Activated T-helper 1 cell treated with anti-CD3 and anti-CD28 coated beads, Interleukin-2, amount 50 U/mL, for 16 hours (primary cell): ENCODE measurements at places on chromosomes 6 and 20.

GRCh38 chr6:7218406-7218988, 94.5 kb downstream of the SSR1 start:
- DNase-seq = no peak

DNA sequence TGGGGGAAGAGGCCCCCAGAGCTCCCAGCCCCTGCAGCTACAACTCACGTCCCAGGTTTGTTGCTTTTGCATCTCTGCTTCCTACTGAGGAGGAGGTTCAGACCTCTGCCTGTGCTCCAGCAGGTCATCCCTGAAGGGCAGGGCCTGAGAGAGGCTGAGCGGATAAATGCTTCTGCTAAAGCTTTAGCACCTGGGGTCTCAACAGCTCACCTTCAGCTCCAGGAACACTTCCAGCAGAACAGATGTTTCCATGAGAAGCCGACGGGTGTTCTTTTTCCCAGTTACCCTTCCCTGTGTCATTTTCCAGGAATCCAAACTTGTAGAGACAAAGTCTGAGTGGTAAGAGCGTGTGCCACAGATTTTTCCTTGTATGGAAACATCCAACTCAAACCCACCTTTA, 208.8 kb downstream of the TBC1D7 start:
- no peak for DNase-seq

GRCh38 chr6:1739680-1740079, 130.0 kb downstream of the FOXC1 start:
- no peak for DNase-seq

DNA sequence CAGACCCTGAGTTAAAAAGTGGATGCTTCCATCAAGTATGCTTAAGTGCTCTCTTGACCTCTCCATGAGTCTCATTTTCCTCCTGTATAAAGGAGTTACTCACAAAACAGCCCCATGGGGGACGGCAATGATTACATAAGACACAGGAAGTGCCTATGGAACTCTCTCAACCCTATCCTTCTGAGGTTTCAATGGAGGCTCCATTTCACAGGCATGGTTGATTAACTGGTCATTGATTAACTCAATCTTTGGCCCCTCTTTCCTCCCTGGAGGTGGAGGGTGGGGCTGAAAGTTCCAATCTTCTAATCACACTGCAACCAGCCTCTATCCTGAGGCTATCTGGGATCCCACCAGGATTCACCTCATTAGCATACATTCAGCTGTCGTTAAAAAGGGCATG, 29.3 kb downstream of the CST8 start:
- DNase-seq = no peak

- no peak for DNase-seq
These were observed 471.3 kb upstream of the NRSN1 start for GRCh38 chr6:23654745-23655144.

GRCh38 chr6:113570161-113570560, 287.0 kb upstream of the MARCKS start:
- no peak for DNase-seq

- DNase-seq = no peak
These were observed 43.6 kb downstream of the FBXL4 start for GRCh38 chr6:98904096-98904495.

DNA sequence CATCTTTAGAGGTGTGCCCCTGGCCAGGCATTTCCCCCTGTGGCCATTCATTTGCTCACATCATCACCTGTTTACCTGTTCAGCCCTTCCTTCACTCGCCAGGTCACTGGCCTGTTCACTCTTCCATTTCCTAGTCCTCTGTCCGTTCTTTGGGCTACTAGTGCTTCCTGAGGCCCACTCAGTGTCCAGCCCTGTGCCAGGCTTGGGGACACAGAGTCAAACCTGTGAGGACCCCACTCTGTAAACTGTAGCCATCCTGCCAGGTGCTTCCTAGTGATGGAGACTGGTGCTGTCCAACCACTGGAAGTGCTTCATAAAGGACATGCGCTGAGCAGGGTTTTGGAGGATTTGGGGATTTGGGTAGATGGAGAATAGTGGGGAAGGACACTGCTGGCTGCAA, 3.5 kb downstream of the DLGAP4 start:
- DNase-seq = no peak
